Progenitor cell of endocrine pancreas (in vitro differentiated cells): ENCODE measurements at places on chromosomes 6 and 20.

GRCh38 chr20:59733351-59733750, 129.0 kb downstream of the PHACTR3 start:
- DNase-seq = no peak

DNA sequence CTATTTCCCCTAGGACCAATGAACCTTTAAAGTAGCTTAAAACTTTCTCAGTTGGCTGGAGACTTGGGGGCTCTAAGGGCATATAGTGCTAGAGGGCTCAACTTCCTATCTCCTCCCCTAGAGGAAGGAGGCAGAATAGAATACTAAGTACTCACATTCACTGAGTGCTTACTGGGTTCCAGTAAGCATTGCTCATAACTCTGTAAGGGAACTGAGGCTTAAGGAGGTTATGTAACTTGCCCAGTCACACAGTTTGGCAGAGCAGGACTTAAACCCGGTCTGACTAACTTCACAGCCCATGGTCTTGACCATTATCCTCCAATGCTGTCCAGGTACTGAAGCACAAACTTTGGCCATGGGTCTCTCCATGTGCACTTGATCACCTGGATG, 12.5 kb downstream of the SESN1 start:
- DNase-seq = no peak

- no peak for DNase-seq
These were observed 98.4 kb downstream of the SNX5 start for GRCh38 chr20:17870086-17870740.

DNA sequence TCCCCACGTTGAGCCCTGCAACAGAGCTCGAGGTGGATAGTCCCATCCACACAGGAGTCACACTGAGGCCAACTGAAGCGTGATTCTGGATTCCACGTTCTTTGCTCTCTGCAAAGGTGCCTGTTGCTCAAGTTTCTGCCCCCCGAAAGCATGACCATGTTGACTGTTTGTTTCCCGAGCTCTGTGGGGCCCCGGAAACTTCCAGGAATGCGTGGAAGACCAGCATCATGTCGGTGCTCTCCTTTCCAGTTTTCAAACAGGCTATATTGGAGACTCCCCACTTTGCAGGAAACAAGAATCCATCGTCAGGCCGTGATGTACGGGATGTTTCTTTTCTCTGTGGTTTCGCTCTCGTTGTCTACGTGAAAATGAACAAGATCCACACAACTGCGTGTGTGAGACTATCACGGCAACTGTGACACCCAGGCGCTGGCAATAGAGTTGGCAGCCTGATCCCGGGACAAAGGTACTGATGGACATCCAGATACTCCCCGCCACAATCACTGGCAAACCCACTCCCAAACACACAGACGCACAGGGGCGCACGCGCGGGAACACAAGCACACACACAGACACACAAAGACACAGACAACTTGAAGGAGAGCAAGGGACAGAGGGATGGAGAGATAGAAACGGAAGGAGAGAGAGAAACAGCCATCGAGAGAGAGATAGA, 444.6 kb upstream of the DEFB115 start:
- DNase-seq = no peak

DNA sequence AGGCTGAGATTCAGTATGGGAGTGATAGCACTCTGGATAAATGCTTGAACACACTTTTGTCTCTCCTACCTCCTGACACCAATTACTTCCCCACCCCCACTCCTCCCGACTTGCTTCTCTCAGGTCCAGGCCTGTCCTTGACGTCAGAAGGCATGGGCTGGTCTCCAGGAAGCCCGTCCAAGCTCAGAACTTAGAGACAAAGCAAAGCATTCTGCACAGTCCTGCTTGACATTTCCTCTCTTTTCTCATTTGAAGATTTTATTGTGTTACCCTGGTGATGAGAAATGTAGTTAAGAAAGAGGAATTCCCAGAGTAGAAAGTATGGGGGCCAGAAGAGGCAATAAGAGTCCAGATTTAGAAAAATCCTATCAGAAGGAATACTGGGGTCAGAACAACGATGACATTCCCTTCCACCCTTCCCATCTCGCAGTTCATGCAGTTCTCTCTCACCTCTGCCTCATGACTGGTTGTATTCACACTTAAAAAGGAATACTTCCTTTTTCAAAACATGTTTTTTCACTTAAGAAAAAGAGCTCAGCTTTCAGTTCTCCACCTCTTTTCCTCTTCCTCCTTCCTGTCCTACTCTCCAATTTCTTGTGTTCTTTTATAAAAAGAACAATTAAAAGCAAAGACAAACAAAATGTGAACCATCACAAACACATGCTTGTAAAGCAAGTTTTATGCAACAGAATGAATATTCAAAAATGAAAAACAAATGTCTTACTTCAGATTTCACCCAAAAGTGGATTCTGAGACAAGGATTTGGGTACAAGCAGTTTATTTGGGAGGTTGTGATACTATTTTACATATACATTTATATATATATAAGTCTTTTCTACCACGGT, 18.5 kb upstream of the FAM184A start:
- no peak for DNase-seq

GRCh38 chr20:24998631-24999445, 6.3 kb upstream of the APMAP start:
- no peak for DNase-seq

DNA sequence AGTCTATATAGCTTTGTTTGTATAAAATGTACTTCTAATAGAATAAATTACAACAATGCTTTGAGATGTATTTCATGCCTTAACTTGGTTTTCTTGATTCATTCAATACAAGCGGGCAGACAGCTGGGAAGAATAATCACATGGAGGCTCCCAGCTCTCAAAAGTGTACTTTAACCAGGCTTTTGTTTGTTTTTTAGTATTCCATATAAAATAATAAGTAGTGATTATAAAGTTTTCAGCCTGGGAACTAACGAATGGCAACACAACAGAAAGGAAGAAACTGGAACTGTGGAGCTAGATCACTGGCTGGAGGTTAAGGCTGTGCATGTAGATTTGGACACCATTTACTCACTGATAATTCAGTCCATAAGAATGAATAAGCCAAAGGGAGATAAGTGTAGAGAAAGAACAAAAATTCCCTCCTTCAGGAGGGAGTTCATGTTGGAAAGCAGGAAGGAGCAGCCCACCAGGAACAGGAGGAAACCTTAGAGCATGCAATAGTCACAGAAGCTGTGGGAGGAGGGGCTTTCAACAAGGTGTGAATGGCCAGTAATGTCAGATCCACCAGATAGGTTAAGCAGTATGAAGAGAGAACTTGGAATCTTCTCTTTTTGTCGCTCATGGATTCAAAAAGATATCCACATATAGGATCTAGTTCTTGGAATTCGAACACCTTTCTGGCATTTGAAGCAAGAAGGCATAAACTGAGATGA, 41.2 kb upstream of the SLC35D3 start:
- no peak for DNase-seq

GRCh38 chr6:149268768-149269167, 48.7 kb upstream of the TAB2 start:
- no peak for DNase-seq

DNA sequence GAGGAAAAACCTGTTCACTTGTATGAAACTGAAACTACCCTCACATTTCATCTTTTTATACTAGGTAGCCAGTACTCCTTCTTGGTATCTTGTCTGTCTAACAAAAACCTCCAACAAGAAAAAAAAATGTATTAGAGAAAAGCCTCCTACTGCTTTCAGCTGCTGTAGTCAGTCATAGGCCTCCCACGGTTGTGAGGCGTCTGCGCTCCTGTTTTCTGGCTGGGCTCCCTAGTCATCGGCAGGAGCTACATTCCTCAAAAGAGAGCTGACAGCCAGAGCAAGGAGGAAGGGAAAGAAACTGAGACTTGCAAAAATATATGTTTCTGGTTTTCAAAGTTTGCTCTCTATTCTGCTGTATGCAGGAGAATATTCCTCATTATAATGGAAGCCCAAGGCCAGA, 517.0 kb downstream of the LMBRD1 start:
- no peak for DNase-seq

- no peak for DNase-seq
These were observed 25.7 kb upstream of the HINT3 start for GRCh38 chr6:125930765-125931418.

DNA sequence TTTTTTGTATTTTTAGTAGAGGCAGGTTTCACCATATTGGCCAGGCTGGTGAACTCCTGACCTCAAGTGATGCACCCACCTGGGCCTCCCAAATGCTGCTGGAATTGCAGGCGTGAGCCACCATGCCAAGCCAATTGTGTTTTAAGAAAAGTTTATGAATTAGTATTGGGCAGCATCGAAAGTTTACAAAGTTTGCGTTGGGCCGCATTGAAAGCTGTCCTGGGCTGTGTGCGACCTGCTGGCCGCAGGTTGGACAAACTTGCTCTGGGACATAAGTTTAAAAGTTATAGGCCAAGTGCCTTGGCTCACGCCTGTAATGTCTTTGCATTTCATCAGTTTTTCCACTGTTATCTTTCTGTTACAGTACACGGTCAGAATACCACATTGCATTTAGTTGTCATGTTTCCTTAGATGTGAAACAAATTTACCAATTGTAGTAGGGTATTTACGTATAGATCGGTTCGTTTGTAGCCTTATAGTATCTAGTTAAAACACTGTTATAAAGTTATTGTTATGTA, 39.5 kb downstream of the ASXL1 start:
- no peak for DNase-seq

DNA sequence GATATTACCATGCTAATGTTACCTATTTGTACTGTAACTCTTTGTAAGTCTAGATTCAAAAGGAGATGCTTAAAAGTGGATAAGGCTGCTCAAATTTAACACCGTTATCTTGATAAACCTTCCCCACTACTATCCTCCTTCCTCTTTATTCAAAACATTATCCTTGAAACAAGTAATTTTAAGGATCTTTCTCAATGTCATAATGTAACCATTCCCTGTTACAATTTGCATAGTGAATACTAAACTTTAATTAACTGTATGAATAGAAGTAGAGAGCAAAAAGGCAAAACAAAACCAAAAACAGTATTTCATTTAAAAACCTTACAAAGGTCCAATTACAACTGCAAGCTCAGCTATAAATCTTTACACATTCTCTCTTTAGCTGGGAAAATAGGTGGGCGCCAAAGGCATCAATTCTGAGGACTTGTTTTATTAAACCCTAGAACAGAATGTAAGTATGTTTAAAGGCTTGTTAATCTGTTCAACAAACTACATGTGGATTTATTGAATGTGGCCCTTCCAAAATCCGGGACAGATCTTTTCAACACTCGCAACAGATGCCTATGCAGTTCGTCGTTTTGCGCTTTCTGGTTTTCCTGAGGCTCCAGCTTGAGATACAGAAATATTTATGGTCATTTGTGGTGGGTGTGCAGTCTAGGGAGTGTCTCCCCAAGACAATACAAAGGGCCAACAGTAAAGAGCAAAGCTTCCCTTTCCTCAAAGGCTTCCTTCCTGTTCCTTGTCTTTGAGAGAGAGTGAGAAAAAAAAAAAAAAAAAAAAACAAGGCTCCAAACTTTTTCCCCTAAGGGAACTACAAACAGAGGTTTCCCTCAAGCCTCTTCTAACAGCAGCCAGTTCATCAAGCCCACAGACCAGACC, 15.1 kb downstream of the KIF13A start:
- DNase-seq = no peak

DNA sequence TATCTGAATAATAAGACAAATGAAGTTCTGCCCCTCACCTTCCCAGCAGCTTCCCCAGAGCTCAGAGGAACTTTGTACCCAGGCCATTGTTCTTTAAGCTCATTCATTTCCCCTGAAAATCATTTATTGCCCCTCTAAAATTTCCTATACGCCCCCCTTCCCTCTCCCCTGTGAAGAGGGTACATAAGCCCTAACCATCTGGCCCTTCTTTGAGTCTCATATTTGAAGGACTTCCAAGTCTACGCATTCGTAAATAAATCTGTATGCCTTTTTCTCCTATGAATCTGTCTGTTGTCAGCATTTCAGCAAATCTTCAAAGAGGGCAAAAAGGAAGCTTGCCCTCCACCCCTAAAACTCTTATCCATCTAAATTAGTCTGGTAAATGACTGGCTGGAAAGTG, 73.1 kb upstream of the DST start:
- no peak for DNase-seq

- DNase-seq = no peak
These were observed 277.7 kb upstream of the RIMS1 start for GRCh38 chr6:71608646-71609045.

- DNase-seq = no peak
These were observed 712 bp downstream of the ABHD16A start for GRCh38 chr6:31702405-31702818.

- no peak for DNase-seq
These were observed 251.3 kb upstream of the PRND start for GRCh38 chr20:4470375-4470774.

DNA sequence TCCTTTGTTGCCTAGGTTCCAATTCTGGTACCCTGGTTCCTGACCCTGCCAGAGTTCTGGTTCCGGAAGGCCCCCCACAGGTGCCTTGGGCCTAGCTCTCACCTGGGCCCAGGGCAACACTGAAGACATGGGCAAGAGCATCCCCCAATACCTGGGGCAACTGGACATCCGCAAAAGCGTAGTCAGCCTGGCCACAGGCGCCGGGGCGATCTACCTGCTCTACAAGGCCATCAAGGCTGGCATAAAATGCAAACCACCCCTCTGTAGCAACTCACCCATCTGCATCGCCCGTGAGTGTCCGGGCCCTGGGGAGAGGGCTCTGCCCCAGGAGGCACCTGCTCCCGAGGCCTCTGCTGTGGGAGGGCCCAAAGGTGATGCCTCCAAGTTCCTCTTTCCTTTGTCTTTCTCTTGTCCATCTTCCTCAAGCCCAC, at the start of gene ARMC12:
ARMC12 (plus strand) TSS at position 51 of the 431 bp plus-strand sequence; CDS start at position 128, 77 bp downstream.
- DNase-seq = no peak

DNA sequence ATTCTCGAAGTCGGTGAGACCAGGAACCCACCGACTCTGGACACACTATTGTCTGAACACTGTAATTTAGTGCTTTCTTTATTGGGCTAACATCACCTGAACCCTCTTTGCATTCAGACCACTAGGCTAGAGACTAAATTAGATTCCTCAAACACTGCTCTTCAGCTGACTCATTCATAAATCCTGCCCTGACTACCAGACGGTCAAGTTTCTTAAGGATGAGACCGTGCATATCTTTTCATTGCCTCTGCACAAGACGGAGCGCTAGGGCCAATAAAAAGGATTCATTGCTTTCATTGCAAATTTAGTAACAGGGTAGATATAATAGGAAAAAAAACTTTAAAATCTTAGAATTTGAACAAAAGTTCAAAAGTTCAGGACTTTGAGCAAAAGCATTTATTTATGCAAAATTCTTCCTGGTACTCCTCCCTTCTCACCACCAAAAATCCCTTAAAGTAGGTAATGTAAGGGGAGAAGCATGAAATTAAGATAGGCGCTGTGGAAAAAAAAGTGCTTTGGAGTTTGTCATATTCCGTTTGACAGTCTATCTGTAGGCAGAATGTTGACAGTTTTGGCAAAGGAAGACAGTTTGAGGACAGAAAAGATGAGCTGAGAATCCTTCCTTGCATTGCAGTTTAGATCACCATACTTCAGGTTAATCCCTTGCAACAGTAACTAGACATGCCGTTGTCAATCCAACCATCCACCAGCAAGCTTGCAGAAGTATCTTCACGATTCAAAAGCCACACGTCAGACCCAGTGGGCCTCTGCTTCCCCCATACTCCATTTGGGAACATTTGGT, 328.6 kb upstream of the JARID2 start:
- DNase-seq = no peak

GRCh38 chr6:166806217-166806838, 150.0 kb downstream of the RNASET2 start:
- no peak for DNase-seq
